Hepatocyte (in vitro differentiated cells): ENCODE measurements at places on chromosomes 2 and 18.
A peak's percentile ranks its signal among the peaks of the same experiment; 100 is the strongest.

DNA sequence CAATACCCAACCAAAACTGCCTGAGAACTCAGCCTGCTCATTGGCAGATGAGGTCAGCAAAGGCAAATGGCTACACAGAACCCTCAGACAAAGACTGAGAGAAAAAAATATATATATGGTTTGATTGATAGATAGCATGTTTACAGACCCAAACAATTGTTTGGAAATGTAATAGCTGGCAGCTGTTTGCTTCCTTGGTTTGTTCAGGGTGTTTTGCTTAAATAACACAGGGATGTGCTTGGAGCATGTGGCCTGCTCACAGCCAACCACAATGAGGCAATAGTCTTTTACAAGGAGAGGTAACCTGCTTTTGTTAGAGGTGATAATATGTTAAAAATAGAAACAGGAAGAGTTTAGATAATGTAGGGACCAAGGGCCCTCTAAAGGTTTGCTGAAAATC, 84.5 kb downstream of the PDK1 start:
- no peaks in the 10 kb centered on the region for H3K36me3 ChIP-seq
- DNase-seq = no peak
- H3K27ac ChIP-seq = no peak overlapping the region
- no peak overlapping the region for H3K4me3 ChIP-seq

DNA sequence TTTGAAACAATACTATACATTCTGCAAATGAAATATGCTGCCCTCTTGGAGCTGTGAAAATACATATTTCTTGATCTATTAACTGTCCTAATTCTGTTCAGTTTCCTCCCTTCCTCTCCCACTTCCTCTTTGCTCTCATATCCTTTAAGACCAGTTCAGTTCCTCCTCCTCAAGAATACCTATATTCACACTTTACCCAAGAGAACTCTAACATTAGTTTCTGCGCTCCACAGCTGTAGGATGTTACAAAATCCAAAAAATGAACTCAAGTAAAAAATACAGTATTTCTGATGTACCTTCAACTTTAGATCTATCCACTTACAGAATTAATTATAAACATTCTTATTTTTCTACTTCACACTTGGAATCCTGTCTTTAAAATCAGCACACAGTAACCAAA, 5.4 kb downstream of the ITSN2 start:
- H3K4me3 ChIP-seq = no peak overlapping the region
- DNase-seq = no peak
- H3K27ac ChIP-seq = no peak overlapping the region

DNA sequence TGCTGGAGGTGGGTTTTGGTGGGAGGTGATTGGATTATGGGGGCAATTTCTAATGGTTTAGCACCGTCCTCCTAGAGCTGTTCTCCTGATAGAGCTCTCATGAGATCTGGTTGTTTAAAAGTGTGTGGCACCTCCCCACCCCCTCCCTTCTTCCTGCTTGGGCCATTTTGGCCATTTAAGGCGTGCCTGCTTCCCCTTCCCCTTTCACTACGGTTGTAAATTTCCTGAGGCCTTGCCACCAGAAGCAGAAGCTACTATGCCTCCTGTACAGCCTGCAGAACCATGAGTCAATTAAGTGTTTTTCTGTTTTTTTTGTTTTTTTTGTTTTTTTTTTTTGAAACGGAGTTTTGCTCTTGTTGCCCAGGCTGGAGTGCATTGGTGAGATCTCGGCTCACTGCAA, 335.7 kb upstream of the HS6ST1 start:
- H3K27me3 ChIP-seq = no peaks in the 10 kb centered on the region
- no peak overlapping the region for H3K27ac ChIP-seq
- no peaks in the 10 kb centered on the region for H3K4me1 ChIP-seq
- no peak for DNase-seq

DNA sequence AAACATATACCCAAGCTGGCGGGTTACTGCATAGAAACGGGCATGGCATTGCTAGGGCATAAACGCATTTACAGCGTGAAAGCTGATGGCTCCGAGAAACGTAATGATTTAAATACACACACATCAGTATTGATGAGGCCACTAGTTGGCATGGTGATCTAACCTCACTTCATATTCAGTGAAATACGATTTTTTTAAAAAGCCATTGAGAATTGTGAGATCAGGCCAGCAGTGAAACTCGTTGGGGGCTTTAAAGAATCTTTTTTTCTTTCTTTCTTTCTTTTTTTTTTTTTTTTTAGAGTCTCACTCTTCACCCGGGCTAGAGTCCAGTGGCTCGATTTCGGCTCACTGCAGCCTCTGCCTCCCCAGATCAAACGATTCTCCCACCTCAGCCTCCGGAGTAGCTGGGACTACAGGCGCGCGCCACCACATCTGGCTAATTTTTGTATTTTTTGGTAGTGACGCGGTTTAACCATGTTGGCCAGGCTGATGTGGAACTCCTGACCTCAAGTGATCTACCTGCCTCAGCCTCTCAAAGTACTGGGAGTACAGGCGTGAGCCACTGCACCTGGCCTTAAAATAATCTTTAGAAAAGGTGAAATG, 2.4 kb upstream of the SMAD7 start:
- no peaks in the 10 kb centered on the region for H3K36me3 ChIP-seq
- no peak for DNase-seq
- H3K27ac ChIP-seq = peak overlapping the region; percentile 99
- H3K4me3 ChIP-seq = peak overlapping the region; percentile 74
- H3K4me1 ChIP-seq = peaks cover 15% of the 10 kb centered on the region

GRCh38 chr2:10392548-10392947, 55.6 kb downstream of the ODC1 start:
- no peaks in the 10 kb centered on the region for H3K36me3 ChIP-seq
- no peak for DNase-seq
- H3K27me3 ChIP-seq = no peaks in the 10 kb centered on the region
- no peak overlapping the region for H3K27ac ChIP-seq
- H3K4me3 ChIP-seq = no peak overlapping the region

DNA sequence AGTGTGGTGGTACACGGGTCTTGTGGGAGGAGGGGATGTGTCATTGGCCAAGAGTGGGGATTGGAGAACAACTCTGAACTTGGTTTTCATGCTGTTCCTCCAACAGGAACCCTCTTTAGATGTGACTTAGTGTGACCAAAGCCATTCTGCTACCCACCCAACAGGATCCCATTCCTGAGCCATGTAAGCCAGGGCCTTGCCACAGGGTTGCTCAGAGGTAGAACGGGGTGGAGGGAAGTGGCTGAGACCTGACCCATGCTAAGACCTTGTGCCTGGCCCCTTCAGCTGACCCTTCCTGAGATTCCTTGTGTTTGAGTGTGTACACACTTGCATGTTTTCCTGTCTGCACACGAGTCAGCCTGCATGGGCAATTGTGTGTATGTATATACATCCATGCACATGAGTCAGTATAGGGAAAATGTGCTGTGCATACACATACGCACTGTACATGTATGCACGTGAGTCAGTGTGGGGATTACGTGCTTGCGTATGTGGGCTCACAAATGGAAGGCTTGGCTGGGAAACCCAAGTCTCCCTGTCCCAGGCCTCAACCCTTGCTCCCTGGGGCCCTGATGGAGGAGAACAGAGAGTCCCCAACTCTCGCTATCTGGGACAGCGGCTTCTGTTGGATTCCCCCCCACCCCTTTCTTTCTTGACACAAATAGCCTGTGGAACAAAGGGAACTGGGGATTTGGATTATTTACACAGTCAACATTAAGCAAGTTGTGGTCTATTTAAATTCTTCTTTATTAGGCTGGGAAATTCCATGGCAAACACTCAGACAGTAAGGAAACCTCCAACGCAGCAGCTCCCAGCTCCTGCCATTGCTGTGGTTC, 339.8 kb downstream of the DYSF start:
- no peaks in the 10 kb centered on the region for H3K27me3 ChIP-seq

GRCh38 chr2:48586433-48586832, 31.2 kb upstream of the GTF2A1L start:
- H3K27me3 ChIP-seq = no peaks in the 10 kb centered on the region
- no peak overlapping the region for H3K27ac ChIP-seq
- H3K4me3 ChIP-seq = no peak overlapping the region
- no peaks in the 10 kb centered on the region for H3K4me1 ChIP-seq
- no peak for DNase-seq
- H3K36me3 ChIP-seq = no peaks in the 10 kb centered on the region

GRCh38 chr2:176129813-176130146, 275 bp downstream of the HOXD8 start:
- DNase-seq = no peak
- H3K4me3 ChIP-seq = peak overlapping the region; percentile 56
- peaks cover 91% of the 10 kb centered on the region for H3K27me3 ChIP-seq
- H3K4me1 ChIP-seq = peaks cover 13% of the 10 kb centered on the region

GRCh38 chr2:232395586-232395985, 11.1 kb upstream of the ALPG start:
- no peaks in the 10 kb centered on the region for H3K36me3 ChIP-seq
- H3K4me1 ChIP-seq = no peaks in the 10 kb centered on the region
- no peaks in the 10 kb centered on the region for H3K27me3 ChIP-seq

DNA sequence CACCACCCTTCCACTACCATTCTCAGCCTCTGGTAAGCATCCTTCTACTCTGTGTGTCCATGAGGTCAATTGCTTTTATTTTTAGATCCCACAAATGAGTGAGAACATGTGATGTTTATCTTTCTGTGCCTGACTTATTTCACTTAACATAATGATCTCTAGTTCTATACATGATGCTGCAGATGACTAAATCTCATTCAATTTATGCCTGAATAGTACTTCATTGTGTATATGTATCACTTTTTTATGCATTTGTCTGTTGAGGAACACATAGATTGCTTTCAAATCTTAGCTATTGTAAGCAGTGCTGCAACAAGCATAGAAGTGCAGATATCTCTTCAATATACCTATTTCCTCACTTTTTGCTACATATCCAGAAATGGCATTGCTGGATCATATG, 733.3 kb downstream of the SUCLG1 start:
- H3K4me3 ChIP-seq = no peak overlapping the region
- H3K27me3 ChIP-seq = no peaks in the 10 kb centered on the region
- H3K4me1 ChIP-seq = no peaks in the 10 kb centered on the region
- no peak for DNase-seq
- no peaks in the 10 kb centered on the region for H3K36me3 ChIP-seq
- H3K27ac ChIP-seq = no peak overlapping the region

DNA sequence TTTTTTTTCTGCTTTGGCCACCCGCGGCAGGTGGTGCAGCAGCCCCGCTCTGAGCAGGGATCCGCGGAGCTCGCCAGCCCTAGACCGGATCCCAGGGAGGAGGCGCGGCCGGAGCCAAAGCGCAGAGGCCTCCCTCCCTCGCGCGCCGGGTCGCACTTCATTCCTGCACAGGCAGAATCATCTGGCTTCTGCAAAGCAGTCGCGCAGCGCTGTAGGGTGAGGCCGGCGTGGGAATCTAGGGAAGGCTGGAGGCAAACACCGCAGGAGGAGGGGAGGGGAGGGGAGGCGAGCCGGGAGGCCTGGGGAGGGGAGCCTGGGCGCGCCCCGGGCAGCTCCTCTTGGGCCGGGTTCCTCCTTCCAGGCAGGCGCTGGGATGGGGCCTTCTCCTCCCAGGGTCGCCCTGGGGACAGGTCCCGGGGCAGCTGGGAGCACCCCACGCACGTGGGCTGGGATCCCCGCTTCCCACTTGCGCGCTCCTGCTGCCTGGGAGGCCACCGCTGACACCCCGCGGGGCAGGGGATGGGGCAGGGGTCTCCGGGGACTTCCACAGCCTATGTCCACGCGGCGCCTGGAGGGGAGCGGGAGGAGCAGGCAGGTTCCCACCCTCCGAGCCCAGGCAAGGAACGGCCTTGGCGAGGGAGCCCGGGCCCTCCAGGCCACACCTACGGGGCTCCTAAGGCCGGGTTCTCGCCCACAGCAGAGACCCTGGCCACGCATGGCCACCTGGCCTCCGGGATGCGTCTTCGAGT, 45.0 kb downstream of the MBP start:
- DNase-seq = peak; percentile 86
- peak overlapping the region; percentile 38 for H3K4me3 ChIP-seq
- H3K4me1 ChIP-seq = peaks cover 36% of the 10 kb centered on the region

GRCh38 chr2:215658635-215659305, 222.9 kb upstream of the FN1 start:
- H3K27ac ChIP-seq = peak overlapping the region; percentile 15
- no peak overlapping the region for H3K4me3 ChIP-seq
- H3K27me3 ChIP-seq = no peaks in the 10 kb centered on the region
- peaks cover 4% of the 10 kb centered on the region for H3K4me1 ChIP-seq
- no peaks in the 10 kb centered on the region for H3K36me3 ChIP-seq
- no peak for DNase-seq

- H3K4me3 ChIP-seq = no peak overlapping the region
- H3K4me1 ChIP-seq = peaks cover 13% of the 10 kb centered on the region
- no peaks in the 10 kb centered on the region for H3K36me3 ChIP-seq
- peaks cover 60% of the 10 kb centered on the region for H3K27me3 ChIP-seq
- DNase-seq = no peak
Measured at GRCh38 chr18:52344881-52345280, 4.9 kb downstream of the DCC start.

GRCh38 chr2:190990132-190990531, 23.8 kb downstream of the STAT1 start:
- H3K36me3 ChIP-seq = peaks cover 4% of the 10 kb centered on the region
- no peaks in the 10 kb centered on the region for H3K4me1 ChIP-seq
- H3K27me3 ChIP-seq = no peaks in the 10 kb centered on the region
- H3K27ac ChIP-seq = no peak overlapping the region

DNA sequence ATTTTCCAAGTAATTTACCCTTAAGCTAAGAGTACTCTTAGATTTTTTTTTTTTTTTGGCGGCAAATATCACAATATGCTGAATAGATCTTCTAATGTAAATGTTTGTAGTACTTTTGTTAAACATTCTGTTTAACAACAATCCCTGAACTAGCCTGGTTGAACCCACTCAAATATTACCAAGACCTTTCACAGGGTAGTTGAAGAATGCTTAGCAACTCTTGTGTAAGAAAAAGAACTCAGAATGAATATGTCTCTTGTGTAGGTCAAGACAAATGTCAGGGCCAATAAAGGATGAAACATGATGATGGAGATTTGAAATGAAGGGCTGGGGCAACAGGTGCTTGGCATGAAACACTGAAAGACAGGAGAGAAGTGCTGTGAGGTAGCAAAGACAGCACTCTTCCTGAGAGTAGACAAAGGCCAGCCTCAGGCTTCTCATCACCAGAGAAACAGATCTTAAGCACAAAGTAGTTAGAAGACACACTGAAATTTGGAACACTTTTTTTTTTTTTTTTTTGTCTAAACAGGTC, 597.3 kb downstream of the ERBB4 start:
- H3K4me1 ChIP-seq = no peaks in the 10 kb centered on the region
- H3K4me3 ChIP-seq = no peak overlapping the region
- H3K36me3 ChIP-seq = no peaks in the 10 kb centered on the region
- H3K27me3 ChIP-seq = no peaks in the 10 kb centered on the region

- no peak overlapping the region for H3K4me3 ChIP-seq
- no peaks in the 10 kb centered on the region for H3K4me1 ChIP-seq
Measured at GRCh38 chr2:193695367-193695766, 1500.6 kb upstream of the TMEFF2 start.

- H3K4me1 ChIP-seq = no peaks in the 10 kb centered on the region
- H3K36me3 ChIP-seq = no peaks in the 10 kb centered on the region
- no peaks in the 10 kb centered on the region for H3K27me3 ChIP-seq
- DNase-seq = no peak
- H3K4me3 ChIP-seq = no peak overlapping the region
- H3K27ac ChIP-seq = no peak overlapping the region
Measured at GRCh38 chr2:160415991-160416390, 77.6 kb downstream of the RBMS1 start.

- no peak overlapping the region for H3K27ac ChIP-seq
- H3K4me1 ChIP-seq = no peaks in the 10 kb centered on the region
- no peak overlapping the region for H3K4me3 ChIP-seq
- no peaks in the 10 kb centered on the region for H3K27me3 ChIP-seq
- DNase-seq = no peak
Measured at GRCh38 chr18:9354256-9354655, 19.7 kb downstream of the TWSG1 start.

GRCh38 chr18:59148192-59148591, 8.5 kb downstream of the SEC11C start:
- no peaks in the 10 kb centered on the region for H3K27me3 ChIP-seq
- H3K4me1 ChIP-seq = no peaks in the 10 kb centered on the region
- DNase-seq = no peak
- H3K36me3 ChIP-seq = no peaks in the 10 kb centered on the region
- no peak overlapping the region for H3K27ac ChIP-seq
- H3K4me3 ChIP-seq = no peak overlapping the region
